ENCODE measurements at places on chromosomes 3 and 15.

DNA sequence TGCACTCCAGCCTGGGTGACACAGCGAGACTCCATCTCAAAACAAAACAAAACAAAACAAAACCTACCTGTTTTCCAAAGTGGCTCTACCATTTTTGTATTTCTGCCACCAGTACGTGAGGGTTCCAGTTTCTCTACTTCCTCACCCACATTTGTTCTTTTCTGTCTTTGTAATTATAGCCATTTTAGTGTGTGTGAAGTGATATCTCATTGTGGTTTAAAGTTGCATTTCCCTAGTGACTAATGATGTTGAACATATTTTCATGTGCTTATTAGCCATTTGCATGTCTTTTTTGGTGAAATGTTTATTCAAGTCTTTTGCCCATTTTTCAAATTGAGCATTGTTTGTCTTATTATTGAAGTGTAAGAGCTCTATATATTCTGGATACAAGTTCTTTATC, 50.7 kb downstream of the TRA2B start:
- DNase-seq = no peak

DNA sequence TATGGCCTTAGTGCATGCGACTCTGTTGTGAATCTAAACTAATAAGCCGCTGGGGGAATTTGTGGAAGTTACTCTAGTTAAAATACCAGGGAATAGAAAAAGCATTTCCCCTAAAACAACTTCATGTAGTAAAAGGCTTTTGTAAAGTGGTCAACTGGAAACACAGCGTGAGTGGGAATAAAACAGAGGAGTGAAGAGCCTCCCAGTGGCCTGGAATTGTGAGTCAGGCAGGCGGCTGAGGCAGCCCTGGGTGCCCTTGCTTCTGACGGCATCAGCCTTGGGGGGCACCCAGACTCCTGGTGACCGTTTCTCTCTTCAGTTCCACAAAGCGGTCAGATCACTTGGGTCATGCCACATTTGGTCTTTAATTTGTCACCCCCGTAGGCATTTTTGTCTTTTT, 108.4 kb downstream of the GHSR start:
- no peak for DNase-seq

GRCh38 chr15:57554063-57554811, 37.5 kb upstream of the MYZAP start:
- no peak for DNase-seq

- DNase-seq = no peak
These were observed 15.7 kb downstream of the PTH1R start for GRCh38 chr3:46893146-46893748.

DNA sequence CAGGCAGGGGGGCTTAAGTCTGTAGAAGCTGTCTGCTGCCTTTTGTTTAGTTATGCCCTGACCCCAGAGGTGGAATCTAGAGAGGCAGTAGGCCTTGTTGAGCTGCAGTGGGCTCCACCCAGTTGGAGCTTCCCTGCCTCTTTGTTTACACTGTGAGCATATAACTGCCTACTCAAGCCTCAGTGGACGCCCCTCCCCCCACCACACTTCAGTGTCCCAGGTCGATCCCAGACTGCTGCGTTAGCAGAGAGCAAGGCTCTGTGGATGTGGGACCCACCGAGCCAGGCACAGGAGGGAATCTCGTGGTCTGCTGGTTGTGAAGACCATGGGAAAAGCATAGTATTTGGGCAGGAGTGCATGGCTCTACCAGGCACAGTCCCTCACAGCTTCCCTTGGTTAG, 446.8 kb upstream of the RARB start:
- DNase-seq = no peak

GRCh38 chr3:64053581-64053980, 30.3 kb upstream of the PSMD6 start:
- no peak for DNase-seq

DNA sequence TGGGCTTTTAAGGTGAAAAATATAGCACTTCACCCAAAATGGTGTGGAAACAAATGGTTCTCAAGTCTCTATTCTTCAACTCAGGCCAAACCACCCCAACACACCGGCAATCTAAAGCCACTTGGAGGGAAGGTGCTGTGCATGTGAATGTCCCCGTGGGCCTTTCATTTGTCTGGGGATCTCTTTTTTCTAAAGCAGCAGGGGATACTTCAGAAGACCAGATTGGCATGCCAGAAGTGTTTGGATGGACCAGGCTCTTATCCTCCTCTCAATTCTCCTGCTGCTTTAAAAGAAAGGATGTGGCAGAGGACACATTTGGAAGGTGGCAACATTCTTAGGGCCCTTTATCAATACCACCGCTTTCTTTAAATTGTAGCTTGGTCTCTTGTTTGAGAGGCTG, 193.1 kb downstream of the MEIS2 start:
- no peak for DNase-seq

GRCh38 chr3:120024103-120024502, 70.1 kb downstream of the GSK3B start:
- no peak for DNase-seq

- DNase-seq = no peak
These were observed 6.1 kb downstream of the MSL2 start for GRCh38 chr3:136189859-136190617.

GRCh38 chr3:10333349-10333650, 12.4 kb upstream of the SEC13 start:
- no peak for DNase-seq

- no peak for DNase-seq
These were observed 16.1 kb upstream of the EBLN2 start for GRCh38 chr3:73045391-73045790.

GRCh38 chr3:194857469-194858113, 171.9 kb downstream of the FAM43A start:
- no peak for DNase-seq

DNA sequence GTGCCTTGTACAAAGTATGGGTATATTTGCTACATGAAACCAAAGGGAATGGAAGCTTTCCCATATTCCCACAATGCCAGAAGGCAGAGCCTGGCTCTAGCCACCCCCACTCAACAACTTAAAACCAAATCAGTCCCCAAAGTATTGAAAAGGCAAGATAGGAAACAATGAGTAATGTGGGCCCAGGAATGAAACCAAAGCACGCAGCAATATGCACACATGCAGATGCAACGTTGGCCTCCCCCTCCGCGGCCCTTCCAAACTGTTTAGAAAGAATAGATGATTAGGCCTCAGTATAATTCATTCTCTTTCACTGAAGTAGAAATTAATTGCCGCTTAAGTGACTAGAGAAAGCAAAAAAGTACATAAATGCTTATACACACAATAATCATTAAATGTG, 59.1 kb downstream of the THRB start:
- DNase-seq = no peak

GRCh38 chr15:52678468-52679231, 538 bp downstream of the ATOSA start:
- peak; percentile 79 for DNase-seq

- peak; percentile 89 for DNase-seq
These were observed 152.9 kb downstream of the TPRG1 start for GRCh38 chr3:189324538-189325138.

DNA sequence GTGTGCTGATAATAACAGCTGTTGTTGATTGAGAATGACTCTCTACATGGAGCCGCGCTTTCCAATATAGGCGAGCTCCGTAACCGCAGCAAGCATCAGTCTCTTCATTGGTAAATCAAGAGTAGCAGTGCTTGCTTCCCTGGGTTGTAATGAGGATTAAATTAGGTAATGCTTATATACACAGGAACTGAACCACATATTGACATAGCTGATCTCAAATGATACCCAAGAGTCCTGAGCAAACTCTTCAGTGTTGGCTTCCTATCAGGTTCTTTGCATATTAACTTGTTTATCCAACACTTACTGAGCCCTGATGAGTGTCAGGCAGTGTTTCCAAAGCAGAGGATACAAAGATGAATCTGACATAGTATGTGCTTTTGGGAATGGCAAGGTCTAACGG, 46.4 kb upstream of the SLCO3A1 start:
- DNase-seq = no peak

GRCh38 chr15:84006421-84006820, 229.2 kb upstream of the GOLGA6L4 start:
- DNase-seq = no peak

DNA sequence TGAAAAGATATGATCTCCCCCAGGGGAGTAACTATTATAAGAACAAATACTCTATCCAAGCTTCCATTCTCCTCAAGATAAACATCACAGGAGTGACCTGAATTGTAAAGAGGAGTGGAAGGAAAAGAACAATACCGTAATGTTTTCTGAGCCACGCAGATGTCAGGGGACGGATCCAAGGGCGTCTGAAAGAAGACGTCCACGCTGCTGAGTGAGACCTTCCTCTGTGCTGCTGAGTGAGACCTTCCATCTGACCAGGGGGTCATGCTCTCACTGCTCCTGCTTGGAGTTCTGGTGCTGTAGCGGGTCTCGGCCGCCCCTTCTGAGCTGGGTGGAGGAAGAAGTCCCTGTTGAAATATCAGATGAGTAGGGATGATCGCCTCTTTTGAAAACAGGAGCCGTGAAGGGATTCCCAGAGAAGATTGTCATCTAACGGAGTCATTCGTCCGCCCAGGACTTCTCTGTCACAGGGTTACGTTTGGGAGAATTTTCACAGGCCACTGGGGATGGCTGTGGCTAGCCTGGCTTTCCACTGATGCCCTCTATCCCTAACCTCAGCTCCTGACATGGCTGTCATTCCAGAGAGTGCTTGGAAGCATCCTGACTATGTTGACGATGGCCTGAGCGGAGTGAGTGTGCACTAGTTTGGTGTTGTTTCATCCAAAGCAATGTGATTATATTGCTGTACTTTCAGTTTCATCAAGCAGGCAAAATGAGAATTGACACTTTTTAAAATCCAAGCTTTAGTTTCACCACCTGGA, 184.9 kb downstream of the APBA2 start:
- no peak for DNase-seq

GRCh38 chr3:86792316-86792715, 198.6 kb downstream of the VGLL3 start:
- DNase-seq = no peak

DNA sequence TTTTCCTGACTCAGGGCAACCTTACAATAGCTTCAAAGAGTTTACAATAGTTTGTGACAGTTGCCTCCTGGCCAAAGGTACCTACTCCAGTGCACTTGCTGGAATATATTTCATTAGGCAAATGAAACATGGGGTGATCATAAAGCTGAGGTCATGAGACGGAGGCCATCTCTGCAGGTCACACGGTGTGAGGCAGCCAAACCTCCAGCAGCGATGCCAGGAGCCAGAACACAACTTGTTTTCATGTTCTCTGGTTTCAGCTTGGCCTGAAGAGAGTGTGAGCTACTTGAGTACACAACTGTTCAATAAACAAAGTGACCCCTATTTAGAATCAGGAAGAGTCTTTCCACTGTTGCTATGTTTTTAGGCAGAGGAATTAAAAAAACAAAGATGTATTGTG, 42.7 kb upstream of the PYGO1 start:
- DNase-seq = no peak

DNA sequence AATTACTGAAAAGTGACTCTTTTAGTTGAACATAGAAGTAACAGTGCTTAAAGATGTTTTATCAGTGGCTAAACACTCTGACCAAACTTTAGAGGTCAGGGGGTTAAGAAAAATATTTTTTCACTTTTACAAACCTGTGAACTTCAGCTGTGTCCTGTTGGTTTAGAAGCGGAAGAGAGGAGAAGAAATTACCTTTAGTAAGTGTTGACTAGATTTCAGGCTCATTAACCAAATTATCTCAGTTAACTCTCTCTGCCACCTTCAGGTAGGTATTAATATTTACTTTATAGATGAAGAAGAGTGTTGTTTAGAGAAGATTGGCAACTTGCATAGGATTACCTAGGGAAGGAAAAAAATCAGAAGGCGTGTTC, 151.9 kb upstream of the CMC1 start:
- no peak for DNase-seq

GRCh38 chr15:43127752-43128151, 5.6 kb upstream of the TMEM62 start:
- DNase-seq = no peak

DNA sequence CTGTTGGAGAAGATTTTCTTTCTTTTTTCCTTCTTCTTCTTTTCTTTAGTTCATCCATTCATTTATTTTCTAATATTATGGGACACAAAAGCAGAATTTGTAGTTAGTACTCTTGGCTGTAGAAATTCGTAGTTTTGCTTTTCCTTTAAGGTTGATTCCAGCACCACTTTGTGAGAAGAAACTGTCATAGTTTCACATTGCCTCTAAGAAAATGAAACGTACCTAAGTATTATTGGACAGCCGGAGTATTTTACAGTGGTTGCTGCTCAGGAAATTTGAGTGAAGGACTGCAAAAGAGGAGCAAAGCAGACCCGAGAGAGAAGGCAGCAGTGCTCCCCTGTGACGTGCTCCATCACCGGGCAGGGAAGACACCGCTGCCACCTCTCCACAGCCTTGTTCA, 48.1 kb downstream of the PLCL2 start:
- DNase-seq = no peak

DNA sequence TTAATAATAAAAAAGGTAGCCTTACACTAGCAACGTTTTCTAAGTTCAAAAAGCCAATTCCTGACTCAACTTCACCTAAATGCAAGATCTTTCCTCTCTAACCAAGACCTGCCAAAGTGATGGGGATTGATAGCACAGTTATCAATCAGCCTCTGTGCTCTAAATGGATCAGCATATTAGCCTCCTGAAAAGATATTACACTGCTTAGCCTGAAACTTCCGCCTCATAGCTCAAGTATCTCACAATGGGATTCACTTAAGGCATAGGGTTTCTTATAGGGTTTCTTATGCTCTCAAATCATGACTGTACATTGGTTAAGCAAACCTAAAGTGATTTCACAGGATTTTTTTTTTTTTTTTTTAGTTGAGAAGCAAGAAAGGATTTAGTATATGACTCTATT, 436 bp upstream of the SLC9A9 start:
- no peak for DNase-seq

DNA sequence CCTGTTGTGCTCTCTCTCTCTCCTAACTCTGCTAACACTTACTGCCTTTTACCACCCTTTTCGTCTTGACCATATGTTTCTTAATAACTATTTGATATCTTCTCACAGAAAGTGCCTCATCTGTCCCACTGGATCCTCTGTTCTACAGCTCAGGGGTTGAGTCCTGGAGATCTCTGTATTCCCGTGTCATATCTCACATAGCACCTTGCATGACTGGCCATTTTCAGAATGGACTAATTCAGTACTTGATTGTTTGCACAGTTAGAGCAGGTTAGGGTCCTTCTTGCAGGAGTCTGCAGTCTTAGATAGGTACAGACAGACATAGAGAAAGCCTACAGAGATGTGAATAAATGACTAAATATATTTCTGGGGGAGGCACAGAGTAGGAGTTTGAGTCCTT, 20.9 kb downstream of the HACD3 start:
- no peak for DNase-seq

DNA sequence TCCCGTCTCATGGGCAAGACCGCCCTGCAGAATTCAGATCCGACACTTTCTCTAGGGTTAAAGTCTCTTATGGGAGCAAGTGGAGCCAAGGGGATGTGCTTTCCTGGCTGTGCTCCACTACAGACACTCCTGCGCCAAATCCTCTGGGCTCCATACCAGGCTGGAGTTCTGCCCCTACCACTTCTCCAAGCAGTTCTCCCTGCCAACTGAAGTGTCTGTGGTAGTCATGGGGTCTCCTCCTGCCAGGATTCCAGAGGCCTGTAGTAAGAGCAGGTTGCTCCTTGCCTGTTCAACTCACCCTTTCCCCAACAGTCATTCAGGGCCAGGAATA, 403.2 kb downstream of the GRM7 start:
- no peak for DNase-seq

- DNase-seq = no peak
These were observed 286.4 kb downstream of the LRTM1 start for GRCh38 chr3:54641226-54642014.

GRCh38 chr3:45772341-45773035, 23.8 kb downstream of the SLC6A20 start:
- no peak for DNase-seq

- peak; percentile 19 for DNase-seq
These were observed 725.9 kb upstream of the NR2F2 start for GRCh38 chr15:95604634-95605036.
